NCI-H1092 (cell line): ENCODE measurements at places on chromosomes 12 and 14.

DNA sequence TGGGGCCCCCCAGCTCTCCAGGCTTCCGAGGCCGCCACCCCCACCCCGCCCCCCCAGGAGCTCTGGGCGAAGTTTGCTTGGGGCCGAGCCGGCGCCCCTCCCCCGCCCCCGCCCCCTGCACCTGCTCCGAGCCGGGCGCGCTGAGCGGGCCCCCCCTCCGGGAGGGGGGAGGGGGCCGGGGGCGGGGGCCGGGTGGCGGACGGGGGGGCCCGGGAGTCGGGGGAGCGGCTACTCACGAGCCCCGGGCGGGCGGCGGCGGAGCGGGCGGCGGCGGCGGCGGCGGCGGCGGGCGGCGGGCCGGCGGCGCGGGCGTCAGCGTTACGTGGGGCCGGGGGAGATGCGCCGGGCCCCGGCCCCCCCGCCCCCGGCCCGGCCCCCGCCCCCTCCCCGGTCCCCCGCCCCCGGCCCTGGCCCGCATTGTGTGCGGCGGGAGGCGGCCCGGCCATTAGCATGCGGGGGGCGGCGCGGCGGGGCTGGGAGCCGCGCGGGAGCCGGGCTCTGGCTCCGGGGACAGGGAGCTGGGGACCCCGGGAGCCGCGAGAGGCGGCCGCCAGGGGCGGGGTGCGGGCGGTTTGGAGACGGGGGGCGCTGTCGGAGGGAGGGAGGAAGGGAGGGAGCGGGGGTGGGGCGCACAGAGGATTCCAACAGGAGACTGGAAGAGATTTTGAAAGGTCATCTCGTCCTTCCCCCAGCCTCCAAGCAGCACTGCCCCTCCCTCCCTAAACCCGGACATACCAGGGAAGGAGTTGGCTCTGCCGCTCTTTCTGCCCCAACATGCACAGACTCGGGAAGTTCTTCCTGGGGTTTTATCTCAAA lies at the start of gene ZNF219:
ZNF219 (minus strand) TSS at position 580 of the 816 bp plus-strand sequence. CDS start 5,064 bp downstream, outside the sequence.
- DNase-seq, result no peak

DNA sequence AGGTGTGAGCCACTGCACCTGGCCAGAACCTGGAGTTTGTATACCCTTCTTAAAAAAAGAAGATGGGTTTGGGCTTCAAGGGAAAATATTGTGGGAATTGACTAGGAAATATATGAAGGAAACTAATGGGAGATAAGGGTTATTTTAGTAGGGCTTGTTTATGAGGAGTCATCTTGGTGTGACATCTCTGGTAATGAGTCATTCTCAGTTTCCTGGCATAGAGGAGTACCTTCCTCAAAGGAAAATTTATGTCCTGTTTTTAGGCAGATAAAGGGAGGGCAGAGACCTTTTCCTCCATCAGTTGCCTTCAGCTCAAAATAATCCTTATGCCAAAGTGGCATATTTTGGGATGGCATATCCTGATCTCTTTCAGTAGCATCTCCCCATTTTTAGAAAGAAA lies 30.6 kb upstream of the NFKBIA start:
- DNase-seq, result no peak

DNA sequence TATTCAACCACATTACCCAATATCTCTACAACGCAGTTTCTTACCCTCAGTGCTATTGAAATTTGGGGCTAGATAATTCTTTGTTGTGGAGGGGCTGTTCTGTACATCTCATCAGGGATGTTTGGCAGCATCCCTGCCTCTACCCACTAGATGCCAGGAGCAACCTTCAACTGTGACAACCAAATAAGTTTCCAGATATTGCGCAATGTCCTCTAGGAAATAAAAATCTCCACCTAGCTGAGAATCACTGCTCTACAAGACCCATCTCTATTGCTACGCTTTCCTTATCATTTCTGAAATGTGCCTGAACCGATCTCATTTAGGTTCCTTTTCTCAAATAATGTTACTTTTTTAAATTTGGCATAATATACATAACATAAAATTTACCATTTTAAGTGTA lies 155.2 kb upstream of the G2E3 start:
- DNase-seq, result no peak

DNA sequence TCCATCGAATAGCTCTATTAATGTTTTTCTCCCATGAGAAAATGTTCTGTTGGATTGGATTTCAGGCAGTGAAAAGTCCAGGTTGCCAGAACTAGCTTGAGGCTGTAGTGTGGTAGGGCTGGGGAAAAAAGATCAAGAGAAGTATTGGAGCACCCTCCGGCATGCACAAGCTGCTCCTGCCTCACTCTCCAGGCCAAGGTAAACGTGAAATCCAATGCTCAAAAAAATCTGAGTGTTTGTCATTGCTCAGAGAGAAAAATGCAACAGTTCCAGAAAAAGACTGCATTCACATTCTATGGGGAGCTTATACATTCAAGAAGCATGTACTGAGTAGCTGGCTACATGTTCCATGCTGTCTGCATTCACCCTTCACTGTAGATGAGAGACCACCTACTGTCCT lies 680.9 kb upstream of the TBX3 start:
- no peak for DNase-seq

- peak; percentile 89 for DNase-seq
Measured at GRCh38 chr14:60327447-60328331, 78.7 kb downstream of the PPM1A start.

- no peak for DNase-seq
Measured at GRCh38 chr14:35965400-35965799, 139.3 kb downstream of the BRMS1L start.

DNA sequence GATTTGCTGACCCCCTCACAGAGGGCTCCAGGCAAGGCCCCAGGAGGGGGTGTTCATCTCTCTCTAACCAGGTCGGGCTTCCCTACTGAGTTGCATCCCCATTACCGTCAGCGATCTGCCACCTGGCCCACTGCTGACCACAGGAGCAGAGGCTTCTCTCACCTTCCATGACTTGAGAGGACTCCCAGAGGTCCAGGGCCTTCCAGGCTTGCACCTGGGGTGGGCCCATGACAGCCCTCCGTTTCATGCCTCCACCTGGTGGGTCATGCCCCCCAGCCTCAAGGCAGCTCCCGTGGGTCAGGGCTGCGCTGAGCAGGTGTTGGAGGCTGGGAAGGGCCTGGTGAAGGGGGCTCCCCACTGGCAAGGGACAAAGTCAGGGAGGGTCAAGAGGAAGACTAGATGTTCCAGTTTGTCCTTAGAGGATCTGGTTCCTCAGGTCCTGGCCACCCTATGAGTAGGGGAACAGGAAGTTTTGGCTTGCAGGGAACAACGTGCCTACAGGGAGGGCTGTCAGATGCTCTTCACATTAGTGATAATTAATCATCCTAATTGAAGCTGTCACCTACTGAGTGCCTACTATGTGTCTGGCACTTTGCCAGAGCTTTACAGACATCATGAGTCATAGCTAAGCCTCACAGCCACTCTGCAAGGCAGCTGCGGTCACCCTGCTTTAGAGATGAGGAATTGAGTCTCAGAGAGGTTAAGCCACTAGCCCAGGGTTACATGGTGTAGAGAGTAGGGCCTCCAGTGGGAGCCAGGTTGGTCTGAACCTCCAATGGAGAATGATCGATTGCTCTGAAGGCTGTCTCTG lies 13.8 kb downstream of the NFKBIA start:
- DNase-seq, result no peak

- no peak for DNase-seq
Measured at GRCh38 chr14:37195327-37195726, 2.4 kb upstream of the MIPOL1 start.

- DNase-seq, result no peak
Measured at GRCh38 chr12:49598527-49598926, 6.9 kb downstream of the FAM186B start.

- DNase-seq, result no peak
Measured at GRCh38 chr14:68651075-68651474, 141.8 kb downstream of the ZFP36L1 start.

DNA sequence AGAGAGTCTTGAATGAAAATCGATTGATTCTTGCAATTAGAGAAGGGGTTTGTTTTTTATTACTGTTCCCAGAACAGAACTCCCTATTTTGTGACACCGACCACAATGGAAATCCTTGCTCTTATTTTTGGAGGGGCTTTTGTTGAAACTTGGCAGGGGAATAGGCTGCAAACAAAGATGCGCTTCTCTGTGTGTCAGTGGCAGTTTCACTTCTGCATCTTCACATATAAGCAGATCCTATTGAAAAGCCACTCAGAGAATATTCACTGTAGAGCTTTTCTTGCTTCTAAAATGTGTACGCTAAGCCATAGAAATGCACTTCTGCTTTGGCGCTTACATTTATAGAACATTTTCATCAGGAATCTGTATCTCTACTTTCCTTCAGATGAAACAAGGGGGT lies 1822.4 kb upstream of the SEL1L start:
- DNase-seq, result no peak

GRCh38 chr12:65590318-65590717 lies 234.0 kb upstream of the HMGA2 start:
- DNase-seq, result no peak

GRCh38 chr14:37172024-37172869 lies at the start of gene SLC25A21:
Gene SLC25A21, minus strand, starts transcription at chr14:37172606.
- peak; percentile 83 for DNase-seq

- no peak for DNase-seq
Measured at GRCh38 chr12:15839041-15839440, 43.1 kb upstream of the STRAP start.

DNA sequence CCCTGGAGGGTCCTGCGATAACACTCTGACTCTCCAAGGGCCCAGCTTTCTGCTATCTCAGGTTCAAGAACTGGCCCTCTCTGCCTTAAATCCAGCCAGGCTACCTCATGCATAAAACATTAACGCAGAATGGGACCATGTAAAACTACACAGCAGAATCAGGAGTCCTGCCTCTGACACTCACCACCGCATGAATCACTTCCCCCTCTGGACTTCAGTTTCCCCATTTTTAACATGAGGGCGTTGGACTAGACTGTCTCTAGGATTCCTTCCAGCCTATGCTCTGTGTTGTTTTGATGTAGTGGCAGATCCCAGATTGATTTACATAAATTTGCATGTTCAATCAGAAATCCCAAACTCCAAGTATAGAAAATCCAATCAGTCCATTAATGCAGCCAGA lies 3.3 kb downstream of the NCKAP5L start:
- DNase-seq, result no peak

DNA sequence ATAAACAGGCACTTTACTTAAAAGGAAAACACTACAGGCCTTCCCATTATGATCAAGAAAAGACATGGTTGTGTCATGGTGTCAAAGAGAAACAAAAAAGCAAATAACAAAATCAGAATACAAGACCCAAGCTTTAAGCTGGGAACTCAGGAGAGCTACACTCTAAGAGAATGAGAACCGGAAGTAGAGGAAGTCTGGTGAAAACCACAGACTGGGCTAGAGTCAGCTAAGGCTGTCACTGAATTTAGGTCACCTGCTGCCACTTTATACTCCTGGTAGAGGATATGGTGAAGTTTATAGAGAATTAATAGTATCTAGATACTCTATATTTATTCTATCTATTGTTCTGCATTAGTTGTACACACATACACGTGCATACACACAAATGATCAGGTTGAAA lies 971.7 kb downstream of the FLRT2 start:
- DNase-seq, result no peak

- no peak for DNase-seq
Measured at GRCh38 chr12:30010071-30011052, 226.6 kb upstream of the TMTC1 start.

DNA sequence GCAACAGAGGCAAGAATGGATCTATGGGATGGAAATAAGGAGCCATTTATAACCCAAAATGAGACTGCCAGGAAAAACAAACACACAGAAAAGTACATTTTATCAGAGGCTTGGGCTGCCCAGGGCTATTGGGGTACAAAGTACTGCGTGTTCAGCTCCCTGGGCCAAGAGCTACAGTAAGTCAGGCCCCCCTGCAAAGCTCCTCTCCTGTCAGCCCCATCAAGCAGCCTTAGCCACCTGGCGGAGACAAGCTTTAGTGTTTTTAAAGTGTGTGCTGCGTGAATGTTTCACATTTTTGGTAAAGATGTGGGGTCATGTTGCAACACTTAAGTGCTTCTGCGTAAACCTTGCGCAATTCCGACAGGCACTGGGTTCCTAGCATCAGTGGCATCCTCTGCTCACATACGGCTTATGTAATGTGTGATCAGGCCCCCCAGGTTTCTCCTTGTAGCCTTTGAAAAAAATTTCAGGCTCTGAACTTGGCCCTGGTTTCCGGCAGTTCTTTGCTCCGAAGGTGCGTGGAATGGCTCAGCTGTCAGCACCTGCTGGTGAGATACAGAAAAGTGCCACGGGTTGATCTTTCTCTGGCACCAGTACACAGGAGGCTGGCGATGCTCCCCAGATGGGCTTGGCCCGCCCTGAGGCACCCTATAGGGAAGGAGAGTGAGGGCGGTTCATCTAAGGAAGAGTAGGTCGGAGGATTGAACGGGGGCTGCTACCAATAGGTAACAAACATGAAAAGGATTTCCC lies 198.7 kb upstream of the EEA1 start:
- DNase-seq, result peak; percentile 76

GRCh38 chr12:124618291-124618902 lies 51.0 kb upstream of the NCOR2 start:
- DNase-seq, result no peak

- DNase-seq, result no peak
Measured at GRCh38 chr14:55115861-55116245, 13.2 kb upstream of the LGALS3 start.

- DNase-seq, result peak; percentile 39
Measured at GRCh38 chr14:69535230-69535848, 39.3 kb downstream of the CCDC177 start.

DNA sequence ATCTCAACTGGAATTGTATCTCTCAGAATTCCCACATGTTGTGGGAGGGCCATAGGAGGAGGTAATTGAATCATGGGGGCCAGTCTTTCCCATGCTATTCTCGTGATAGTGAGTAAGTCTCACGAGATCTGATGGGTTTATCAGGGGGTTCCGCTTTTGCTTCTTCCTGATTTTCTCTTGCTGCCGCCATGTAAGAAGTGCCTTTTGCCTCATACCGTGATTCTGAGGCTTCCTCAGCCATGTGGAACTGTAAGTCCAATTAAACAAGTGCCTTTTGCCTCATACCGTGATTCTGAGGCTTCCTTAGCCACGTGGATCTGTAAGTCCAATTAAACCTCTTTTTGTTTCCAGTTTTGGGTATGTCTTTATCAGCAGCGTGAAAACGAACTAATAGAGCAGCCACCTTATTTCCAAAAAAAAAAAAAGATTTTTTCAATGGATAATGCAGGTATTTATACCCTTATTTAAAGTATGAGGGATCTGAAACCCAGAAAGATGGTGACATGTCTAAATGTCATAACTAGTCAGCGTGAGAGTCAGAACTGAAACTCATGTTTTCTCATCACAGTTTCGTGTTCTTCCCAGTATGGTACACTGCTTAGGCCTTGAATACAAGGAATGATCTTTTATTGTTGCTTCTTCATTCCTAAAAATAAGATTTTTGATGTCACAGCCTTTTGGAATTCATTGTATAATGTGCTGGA lies 89.6 kb downstream of the ERC1 start:
- DNase-seq, result no peak

DNA sequence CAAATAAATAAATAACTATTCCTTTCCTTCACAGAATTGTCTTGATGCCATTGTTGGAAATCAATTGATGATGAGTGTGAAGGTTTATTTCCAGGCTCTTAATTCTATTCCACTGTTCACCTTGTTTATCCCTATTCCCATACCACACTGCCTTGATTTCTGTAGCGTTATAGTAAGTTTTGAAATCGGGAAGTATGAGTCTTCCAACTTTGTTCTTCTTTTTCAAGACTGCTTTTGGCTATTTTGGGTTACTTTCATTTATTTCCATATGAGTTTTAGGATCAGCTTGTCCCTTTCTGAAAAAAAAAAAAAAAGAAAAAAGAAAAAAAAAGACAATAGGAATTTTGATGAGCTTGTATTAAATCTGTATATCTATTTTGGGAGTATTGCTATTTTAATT lies 9.3 kb upstream of the CDK2AP1 start:
- no peak for DNase-seq
